ENCODE measurements at places on chromosomes 5 and 9.

DNA sequence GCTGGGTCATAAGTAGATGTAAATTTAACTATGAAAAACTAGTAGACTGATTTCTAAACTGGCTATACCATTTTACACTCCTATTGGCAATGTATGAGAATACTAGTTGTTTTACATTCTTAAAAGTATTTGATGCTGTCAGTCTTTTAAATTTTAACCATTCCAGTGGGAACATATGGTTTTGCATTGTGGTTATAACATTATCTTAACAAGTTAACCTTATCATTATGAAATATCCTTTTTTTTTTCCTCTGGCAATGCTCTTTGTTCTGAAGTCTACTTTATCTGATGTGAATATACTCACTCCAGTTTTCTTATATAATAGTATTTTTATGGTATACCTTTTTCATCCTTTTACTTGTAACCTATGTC, 548.9 kb upstream of the CLINT1 start:
- DNase-seq = no peak

DNA sequence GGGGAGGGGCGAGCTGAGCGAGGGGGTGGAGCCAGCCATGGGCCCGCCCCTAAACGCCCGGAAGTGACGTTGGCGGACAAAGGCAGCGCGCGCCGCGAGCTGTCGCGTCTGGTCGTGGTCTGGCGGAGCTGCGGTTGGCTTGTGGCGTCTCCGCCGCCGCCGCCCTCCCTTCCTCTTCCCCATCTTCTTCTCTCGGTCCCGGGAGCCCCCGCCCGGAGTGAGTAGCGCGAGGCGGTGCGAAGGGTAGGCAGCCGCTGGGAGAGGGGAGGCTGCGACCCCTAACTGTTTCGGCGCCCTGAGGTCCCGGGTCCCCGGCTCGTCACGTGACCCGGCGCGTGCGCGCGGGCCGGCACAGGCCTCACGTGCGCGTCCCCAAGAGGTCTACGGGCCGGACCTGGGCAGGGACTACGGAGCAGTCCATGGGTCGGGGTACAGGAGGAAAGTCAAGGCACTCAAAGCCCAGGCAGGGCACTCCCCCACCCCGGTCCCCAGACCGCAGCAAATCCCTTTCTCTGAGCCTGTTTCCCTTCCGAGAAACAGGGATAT, at the start of gene NTMT1:
Gene NTMT1, plus strand, starts transcription at position 85 of the 546 bp plus-strand sequence. CDS start 6,541 bp downstream, outside the sequence.
- peak; percentile 84 for DNase-seq

GRCh38 chr5:68290260-68290674, 74.7 kb downstream of the PIK3R1 start:
- no peak for DNase-seq

GRCh38 chr9:87115785-87116184, 168.5 kb upstream of the GAS1 start:
- no peak for DNase-seq

- no peak for DNase-seq
Observed at GRCh38 chr9:25094518-25094917, 548.8 kb upstream of the IZUMO3 start.

GRCh38 chr9:110923601-110924000, 114.7 kb downstream of the LPAR1 start:
- no peak for DNase-seq

DNA sequence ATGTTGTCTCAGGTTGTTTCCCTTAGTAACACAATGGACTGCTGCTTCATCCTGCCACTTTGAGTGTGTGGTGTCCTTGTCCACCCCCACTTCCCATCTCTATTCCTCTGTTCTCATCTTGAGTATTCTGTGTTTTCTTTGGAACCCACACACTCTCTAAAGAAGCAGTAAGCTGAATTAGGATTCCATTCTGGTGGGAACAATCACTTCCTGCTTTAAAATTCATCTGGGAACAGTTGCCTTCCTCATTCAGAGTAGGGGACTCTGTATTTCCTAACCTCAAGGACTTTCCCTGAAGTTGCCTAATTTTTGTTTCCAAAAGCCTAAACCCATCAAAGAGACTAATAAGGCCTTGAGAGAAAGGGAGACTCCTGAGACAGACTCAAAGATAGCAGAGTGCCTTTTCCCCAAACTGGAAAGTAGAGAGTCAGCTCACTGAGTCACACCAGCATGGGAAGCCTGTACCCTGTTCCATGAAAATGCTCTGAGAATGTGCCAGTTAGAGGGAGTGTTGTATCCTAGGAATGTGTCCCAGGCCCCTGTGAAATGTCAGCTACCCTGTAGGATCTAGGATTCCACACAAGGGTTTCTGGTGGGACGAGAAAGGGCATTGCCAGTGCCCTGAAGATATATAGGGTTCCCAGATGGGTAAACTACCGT, 63.6 kb downstream of the CCDC192 start:
- DNase-seq = no peak

GRCh38 chr5:77725616-77726015, 50.5 kb downstream of the TBCA start:
- no peak for DNase-seq

DNA sequence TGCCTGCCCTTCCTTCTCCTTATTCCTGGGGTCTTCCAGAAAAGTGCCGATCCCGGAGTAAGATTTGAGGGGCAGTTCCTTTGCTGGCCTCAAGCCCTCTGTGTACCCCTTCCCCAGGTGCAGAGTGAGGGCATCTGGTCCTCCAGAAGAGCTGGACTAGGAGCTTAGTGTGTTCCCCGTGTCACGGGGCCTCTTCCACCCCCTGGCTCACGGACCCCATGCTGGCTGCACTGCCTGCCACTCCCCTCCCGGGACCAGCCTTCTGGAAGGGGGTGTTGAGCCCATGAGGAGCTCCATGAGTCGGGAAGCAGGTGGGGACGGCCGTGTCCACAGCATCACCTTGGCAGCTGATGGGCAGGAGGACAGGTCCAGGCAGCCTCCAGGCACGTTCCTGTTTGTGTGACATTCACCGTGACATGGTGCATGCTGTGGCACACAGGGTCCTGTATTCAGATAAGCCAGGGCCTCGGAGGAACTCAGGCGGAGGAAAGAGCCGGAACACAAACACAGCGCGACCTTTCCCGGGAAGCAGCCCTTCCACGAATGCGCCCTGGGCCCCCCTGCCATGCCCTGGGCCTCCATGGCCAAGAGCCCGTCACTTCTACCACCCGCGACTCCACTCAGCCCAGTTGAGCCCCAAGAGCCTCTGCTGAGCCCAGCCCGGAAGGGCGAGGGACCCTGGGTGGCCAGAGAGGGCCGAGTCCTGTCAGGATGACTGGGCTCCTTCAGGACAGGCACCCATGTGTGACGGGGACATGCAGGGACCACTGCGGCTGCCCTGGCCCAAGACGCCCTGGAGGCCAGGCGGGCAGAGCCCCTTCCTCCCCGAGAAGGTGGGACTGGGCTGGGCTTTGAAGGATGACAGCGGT, 5.9 kb upstream of the LCN1 start:
- no peak for DNase-seq
